ENCODE measurements at places on chromosomes 11 and 22.
A peak's percentile ranks its signal among the peaks of the same experiment; 100 is the strongest.

GRCh38 chr22:23047742-23048141 lies 22.6 kb upstream of the GNAZ start:
- no peak for DNase-seq

GRCh38 chr11:98568013-98568412 lies 452.7 kb upstream of the CNTN5 start:
- peak; percentile 48 for DNase-seq

- no peak for DNase-seq
Measured at GRCh38 chr22:23253475-23254055, 73.3 kb downstream of the BCR start.

GRCh38 chr11:360326-361280 lies 8.7 kb upstream of the B4GALNT4 start:
- peak; percentile 82 for DNase-seq

DNA sequence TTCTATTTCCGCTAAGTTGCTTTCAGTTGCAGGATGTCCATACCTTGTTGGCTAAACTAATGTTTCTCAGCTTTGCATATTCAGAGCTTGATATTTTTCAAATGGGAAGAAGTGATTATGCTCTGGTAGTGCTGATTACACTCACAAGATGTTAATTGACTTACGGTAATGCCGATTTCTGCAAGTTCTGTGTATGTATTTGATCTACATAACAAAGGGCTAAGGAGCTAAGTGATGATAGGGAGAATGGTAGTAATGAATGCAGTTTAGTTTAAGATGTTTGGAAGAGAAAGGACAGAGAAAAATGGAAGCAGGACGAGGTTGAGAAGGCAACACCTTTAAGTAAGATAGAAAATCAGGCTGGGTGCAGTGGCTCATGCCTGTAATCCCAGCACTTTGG lies 61.4 kb downstream of the FAM83F start:
- no peak for DNase-seq

DNA sequence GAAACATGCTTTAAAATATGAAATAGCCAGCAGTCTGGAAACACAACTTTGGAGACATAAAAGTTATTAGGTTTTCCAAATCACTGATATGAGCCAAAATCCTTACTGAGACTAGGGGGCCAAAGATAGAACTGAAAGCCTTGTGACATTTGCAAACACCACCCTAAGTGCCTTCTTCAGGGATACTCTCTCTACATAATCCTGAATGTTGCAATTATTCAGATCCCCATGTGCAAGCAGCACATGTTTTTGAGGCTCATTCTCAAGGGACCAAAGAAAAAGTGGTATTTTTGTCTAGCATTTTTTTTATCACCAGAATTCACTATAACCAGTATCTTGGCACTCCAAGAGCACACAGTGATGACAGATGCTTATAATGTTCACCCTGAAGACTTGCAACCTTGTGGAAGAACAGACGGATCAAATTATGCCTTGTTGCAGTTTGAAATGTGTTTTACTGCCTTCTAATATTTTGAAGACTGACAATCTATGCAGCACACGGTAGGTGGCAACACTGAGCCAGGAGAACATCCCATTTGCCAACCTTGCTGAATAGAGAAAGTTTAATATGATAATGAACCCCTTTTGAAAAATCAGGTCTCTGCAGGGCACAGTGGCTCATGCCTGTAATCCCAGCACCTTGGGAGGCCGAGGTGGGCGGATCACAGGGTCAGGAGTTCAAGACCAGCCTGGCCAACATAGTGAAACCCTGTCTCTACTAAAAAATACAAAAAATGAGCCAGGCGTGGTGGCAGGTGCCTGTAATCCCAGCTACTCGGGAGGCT lies 78.5 kb downstream of the PLEKHA7 start:
- peak; percentile 21 for DNase-seq

DNA sequence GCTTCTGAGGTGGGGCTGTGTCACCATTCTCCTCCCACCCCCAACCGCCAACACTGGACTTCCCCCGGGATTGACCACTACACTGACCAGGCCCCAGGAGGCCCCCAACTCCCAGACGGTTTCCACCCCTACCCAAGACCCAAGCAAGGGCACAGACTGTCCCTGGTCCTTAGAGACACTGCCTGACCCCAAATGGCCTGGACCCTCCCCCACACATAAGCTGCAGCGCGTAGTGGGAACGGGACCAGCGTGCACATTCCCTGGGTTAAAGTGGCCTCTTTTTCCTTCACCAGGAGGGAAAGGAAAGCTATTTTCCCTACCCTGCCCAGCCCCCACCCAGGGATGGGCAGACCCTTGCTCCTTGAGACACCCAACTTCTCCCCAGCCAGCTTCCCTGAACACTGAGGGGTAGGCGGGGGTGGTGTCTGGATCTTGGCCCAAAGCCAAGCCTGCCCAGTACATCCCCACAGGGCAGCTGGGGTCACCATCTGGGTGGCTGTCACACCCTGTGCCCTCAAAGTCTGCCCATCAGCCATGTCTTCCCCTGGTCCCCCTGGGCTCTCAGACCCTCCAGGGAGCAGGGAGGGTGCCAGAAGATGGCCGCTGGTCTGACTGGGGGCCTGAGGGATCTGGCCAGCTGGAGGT lies 1.6 kb upstream of the MAPK12 start:
- peak; percentile 70 for DNase-seq

GRCh38 chr11:2752204-2752770 lies 52.5 kb upstream of the KCNQ1OT1 start:
- DNase-seq = peak; percentile 4

DNA sequence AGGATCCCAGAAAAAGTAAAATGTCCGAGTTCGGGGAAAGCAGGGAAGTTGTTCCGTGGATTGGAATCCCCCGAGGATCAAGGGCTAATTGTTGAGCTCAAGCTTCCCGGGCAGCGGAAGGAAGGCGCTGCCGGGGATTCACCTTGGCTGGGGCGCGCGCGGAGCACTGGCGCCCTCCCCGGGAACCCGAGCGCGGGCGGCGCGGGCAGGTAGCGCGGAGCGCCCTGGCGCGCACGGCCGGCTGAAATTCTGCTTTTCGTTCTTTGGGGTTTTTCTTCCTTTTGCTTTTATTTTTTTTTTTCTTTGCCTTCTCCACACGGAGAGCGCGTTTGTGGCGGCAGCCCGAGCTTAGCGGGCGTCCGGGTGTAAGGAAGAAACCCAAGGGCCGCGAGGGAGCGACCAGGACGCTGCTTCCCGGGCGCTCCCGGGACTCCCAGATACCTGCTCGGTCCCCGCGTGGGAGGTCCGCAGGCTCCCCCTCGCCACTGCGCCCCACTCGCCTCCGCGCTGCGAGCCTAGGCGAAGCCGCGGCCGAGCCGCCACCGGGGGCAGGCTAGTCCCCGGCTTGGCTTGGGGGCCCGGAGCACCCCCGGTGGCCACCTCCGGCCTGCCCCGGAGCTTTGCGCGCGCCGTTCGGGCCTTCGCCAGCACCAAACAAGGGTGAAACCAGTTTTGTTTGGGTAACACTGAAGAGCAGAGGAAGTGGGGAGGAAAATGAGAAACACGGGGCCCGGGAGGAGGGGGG lies 4.8 kb upstream of the IGF2 start:
- no peak for DNase-seq

DNA sequence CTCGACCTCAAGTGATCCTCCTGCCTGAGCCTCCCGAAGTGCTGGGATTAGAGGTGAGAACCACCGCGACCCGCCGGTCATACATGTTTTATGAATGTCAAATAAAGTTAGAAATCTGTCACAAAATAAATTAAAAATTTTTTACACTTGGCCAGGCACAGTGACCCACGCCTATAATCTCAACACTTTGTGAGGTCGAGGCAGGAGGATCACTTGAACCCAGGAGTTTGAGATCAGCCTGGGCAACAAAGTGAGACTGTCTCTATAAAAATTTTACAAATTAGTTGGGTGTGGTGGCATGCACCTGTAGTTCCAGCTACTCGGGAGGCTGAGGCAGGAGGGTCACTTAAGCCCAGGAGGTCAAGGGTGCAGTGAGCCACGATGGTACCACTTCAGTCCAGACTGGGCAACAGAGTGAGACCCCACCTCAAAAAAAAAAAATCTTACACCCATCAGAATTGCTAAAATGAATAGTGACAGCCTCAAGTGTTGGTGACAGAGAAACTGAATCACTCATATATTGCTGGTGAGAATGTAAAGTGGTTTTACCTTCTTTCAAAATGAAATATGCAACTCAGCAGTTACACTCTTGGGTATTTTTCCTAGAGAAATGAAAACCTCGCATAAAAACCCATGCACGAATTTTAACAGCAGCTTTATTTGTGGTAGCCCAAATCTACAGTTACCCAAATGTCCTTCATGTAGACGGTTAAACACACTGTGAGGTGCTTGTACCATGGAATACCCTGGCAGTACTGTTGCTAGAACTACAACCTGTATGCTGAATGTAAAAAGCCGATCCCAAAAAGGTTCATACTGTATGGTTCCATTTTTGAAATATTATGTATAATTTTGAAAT lies 55.4 kb downstream of the MED15 start:
- no peak for DNase-seq

GRCh38 chr22:30296324-30296723 lies 7.0 kb upstream of the CASTOR1 start:
- no peak for DNase-seq

DNA sequence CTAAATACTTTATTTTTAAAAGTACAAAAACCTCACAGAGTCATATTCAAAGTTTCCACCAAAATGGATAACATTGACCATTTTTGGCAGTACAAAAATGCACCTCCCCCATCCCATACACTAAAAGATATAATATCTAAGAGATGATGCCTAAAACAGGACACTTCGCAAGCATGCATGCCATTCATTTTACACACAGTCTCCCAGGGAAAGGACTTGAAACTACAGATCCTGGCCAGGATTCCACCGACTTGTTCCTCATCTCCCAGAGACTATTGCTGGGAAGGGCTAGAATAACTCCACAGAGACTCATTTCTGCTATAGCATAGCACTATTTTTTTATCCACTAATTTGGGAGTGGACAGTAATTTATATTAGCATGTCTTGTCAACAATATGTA lies 81.7 kb downstream of the MTNR1B start:
- DNase-seq = no peak

GRCh38 chr22:47816863-47817210 lies 1054.4 kb downstream of the TBC1D22A start:
- DNase-seq = no peak

DNA sequence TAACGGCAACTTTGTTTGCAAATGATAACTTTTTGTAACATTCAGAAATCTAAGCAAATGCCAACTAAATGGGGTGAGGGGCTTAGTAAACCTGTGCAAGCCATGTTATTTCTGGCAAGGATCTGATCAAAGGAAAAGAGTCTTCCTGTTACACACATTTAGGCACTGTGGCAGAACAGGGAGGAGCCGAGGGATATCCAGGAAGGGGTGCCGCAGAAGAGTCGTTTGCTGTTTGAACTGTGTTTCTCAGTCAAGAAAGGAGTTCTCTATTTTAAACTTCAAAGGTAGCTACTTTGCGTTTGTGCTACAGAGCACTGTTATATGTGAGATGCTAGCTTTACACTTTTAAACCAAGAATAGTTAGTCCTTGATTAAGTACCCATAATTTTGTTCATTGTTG lies 175.5 kb downstream of the ETS1 start:
- no peak for DNase-seq

DNA sequence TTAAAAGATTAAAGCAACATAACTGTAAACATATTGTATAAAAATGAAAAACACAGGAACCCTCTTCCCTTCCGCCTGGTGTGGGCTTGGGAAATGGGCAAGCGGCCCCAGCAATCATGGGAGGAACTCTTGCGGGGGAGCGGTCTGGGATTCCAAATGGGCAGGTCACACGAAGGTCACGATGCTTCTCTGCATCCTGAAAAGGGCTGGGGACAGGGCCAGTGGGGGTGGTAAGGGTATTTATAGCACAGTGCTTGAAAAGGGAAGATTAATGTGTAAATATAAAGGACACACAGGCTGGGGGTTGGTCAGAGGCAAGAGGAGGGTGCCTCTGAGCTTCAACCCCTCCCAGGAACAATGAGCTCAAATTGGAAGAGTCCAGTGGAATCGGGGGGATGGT lies 46.9 kb upstream of the OR4B1 start:
- DNase-seq = no peak

DNA sequence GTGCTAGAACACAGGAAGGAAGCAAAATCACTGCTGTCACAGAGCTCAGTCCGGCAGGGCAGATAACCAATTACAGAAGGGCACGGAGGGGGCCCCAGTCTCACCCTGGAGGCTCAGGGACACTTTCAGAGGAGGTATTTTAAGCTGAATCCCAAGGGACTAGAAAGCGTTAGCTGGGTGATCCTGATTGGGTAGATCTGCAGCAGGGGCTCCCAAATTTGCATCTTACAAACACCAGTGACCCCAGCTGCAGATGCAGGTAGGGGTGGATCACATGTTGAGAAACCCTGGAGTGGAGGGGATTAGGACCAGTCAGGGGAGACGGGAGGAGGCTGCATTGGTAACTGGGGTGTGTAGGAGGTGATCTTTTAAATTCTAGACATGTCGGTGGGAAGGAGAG lies 91.4 kb downstream of the CSNK2A3 start:
- DNase-seq = no peak

GRCh38 chr22:25655371-25655935 lies 86.5 kb upstream of the MYO18B start:
- DNase-seq = no peak

DNA sequence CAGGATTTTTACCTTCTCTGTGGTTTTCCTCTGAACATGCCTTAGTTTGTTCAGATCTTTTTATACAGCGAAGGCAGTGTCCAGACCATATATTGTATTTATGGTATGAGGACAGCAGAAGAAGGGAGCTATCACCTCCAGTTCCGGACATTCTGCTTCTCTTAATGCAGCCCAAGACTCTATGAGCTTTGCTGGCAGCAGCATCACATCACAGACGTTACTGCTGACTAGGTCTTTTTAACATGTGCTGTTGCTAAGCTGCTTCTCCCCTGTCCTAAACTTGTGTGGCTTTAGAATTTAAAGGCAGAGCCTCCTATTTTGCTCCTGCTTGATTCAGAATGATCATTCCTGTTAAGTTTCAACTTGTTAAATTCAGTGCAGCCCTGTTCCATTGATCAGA lies 13.4 kb downstream of the MICAL2 start:
- DNase-seq = no peak

- no peak for DNase-seq
Measured at GRCh38 chr11:8296038-8296649, 32.5 kb upstream of the LMO1 start.

DNA sequence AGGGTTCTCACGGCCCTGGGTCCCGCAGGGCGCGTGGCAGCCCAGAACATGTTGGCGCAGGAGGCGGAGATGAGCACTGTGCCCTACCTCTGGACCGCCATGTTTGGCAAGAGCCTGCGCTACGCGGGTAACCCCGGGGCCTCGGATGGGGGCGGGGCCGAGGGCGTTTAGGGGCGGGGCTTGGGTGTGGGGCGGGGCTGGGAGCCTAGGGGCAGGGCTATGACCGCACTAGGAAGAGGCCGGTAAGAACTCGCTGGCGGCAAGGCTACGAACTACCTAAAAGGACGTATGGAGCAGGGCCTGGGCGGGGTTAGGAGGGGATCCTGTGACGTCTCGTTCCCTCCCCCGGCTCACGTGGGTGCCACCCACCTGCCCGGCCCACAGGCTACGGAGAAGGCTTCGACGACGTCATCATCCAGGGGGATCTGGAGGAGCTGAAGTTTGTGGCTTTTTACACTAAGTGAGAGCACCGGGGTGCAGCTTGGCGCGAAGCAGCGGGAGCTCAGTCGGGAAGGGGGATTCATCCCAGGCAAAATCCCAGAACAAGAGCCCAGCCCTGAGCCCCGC lies 2.8 kb upstream of the LZTR1 start:
- DNase-seq = no peak

Measured in WERI-Rb-1 (cell line).